Fibroblast of lung (primary cell): ENCODE measurements at places on chromosomes 2 and 18.

GRCh38 chr2:72991980-72992733 lies 74.8 kb downstream of the EMX1 start:
- no peaks in the 10 kb centered on the region for H3K4me1 ChIP-seq
- H3K4me3 ChIP-seq, result no peak overlapping the region
- H3K27ac ChIP-seq, result no peak overlapping the region
- no peak for DNase-seq
- no peaks in the 10 kb centered on the region for H3K27me3 ChIP-seq

GRCh38 chr2:239033801-239034560 lies 186.1 kb downstream of the TWIST2 start:
- H3K4me3 ChIP-seq, result no peak overlapping the region
- H3K36me3 ChIP-seq, result no peaks in the 10 kb centered on the region
- no peak for DNase-seq
- peaks cover 4% of the 10 kb centered on the region for H3K27me3 ChIP-seq

DNA sequence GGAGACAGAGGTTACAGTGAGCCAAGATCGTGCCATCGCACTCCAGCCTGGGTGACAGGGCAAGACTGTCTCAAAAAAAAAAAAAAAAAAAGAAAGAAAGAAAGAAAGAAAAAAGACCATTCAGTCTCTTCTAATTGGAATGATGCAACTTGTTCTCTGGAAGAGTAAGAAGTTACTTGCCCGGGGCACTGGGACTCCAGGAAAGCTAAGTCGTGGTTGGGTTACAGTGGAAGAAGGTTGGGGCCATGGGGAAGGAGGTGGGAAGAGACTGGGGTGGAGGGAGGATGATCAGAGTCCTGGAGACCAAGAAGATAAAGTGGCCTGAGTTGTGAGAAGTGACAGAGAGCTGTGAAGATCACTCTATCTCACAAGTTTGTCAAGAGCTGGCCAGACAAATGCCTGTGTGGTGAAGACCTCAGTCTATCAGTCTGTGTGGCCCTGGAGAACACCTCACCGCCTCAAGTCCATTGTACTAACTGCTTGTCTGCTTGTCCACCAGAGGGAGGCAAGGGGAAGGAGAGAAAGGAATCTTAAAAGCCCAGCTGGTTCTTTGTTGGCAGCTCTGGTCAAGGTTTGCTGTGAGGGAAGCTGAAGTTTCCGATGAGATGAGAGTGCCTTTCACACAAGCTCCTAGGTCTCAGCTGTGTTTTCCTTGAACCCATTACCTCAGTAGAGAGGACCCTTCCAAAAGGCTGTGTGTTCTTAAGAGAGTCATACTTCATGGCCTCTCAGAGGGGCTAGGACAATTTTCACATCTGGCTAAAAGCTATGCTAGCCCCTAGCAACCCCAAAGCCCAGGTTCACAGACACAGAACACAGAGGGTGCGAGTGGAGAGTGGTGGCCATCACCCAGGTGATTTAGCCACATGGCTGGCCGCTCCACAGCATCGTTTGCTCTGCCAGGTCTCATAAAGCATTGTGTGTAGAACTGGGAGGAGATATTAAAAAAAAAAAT lies 72.0 kb upstream of the TMEM178A start:
- H3K36me3 ChIP-seq, result no peaks in the 10 kb centered on the region
- no peak overlapping the region for H3K27ac ChIP-seq
- peaks cover 2% of the 10 kb centered on the region for H3K4me1 ChIP-seq
- no peaks in the 10 kb centered on the region for H3K27me3 ChIP-seq
- DNase-seq, result peak; percentile 87
- H3K4me3 ChIP-seq, result no peak overlapping the region

DNA sequence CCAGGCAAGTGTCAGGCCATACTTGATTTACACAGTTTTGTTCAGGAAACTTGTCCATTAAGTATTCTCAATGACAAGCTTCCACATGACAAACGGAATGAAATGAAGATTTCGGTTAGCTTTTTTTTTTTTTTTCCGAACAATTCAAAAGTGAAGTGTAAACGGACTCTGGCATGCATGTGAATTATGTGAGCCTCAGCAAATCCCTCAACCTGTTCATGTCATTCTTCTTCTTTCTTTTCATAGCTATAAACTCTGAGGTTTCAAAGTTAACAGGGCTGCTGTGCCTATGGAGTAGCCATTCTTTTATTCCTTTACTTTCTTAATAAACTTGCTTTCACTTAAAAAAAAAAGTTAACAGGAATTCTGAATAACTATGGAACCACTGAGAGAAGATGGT lies 110.3 kb downstream of the NOL10 start:
- H3K27ac ChIP-seq, result no peak overlapping the region
- H3K4me1 ChIP-seq, result peaks cover 2% of the 10 kb centered on the region
- H3K4me3 ChIP-seq, result no peak overlapping the region
- peaks cover 2% of the 10 kb centered on the region for H3K36me3 ChIP-seq

GRCh38 chr2:141075753-141076152 lies 1055.1 kb downstream of the LRP1B start:
- no peaks in the 10 kb centered on the region for H3K36me3 ChIP-seq
- H3K4me3 ChIP-seq, result no peak overlapping the region
- no peaks in the 10 kb centered on the region for H3K4me1 ChIP-seq
- H3K27me3 ChIP-seq, result no peaks in the 10 kb centered on the region
- H3K27ac ChIP-seq, result no peak overlapping the region
